ENCODE measurements at places on chromosomes 12 and 14.
A peak's percentile ranks its signal among the peaks of the same experiment; 100 is the strongest.

- DNase-seq = no peak
Observed at GRCh38 chr12:46164186-46164761, 104.6 kb downstream of the SLC38A1 start.

DNA sequence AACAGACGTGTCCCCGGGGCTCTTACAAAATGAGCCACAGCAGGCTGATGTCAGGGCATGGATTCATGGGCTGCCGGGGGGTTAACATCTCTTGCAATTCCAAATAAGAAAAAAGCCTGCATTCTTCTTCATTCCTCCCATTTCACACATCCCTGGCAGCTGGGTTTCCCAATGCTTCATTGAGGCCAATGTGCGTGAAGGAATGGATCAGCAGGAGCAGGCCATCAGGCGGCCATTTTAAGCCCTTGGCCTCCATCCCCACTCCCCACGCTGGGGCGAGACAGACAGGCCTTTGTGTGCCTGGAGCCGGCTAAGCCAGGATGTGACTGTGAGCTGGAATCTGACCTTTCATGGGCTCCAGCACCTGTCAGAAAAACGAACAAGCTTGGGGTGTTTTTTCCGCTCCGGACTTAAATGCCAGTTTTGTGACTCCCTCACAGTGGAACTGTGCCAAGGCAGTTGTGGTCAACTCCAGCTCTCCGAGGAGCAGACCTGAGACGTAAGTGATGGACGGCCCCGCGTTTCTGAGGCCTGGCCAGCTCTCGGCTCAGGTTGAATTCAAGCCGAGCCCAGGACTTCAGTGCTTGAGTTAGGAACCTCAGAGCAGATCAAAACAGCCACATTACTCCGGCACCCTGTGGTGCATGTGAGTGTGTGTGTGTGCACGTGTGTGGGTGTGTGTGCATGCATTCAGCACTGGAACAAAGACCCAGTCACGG lies 133.1 kb downstream of the TMEM30B start:
- DNase-seq = no peak

- DNase-seq = peak; percentile 30
Observed at GRCh38 chr12:2259369-2259768, 206.6 kb downstream of the CACNA1C start.

- peak; percentile 23 for DNase-seq
Observed at GRCh38 chr12:105369014-105369413, 38.5 kb downstream of the C12orf75 start.

DNA sequence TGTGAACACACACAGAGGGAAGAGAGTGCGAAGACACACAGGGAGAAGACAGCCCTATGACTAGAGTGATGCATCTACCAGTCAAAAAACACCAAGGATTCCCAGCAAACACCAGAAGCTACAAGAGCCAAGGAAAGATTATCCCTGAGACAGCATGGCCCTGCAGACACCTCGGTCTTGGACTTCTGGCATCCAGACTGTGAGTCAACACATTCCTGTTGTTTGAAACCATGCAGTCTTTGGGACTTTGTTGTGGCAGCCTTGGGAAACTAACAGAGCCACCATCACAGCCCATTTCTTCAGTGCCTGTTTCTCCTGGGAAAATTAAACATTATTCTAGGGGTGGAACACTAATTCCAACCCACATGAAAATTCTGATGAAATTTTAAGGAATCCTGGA lies 220.6 kb downstream of the GXYLT1 start:
- DNase-seq = no peak

DNA sequence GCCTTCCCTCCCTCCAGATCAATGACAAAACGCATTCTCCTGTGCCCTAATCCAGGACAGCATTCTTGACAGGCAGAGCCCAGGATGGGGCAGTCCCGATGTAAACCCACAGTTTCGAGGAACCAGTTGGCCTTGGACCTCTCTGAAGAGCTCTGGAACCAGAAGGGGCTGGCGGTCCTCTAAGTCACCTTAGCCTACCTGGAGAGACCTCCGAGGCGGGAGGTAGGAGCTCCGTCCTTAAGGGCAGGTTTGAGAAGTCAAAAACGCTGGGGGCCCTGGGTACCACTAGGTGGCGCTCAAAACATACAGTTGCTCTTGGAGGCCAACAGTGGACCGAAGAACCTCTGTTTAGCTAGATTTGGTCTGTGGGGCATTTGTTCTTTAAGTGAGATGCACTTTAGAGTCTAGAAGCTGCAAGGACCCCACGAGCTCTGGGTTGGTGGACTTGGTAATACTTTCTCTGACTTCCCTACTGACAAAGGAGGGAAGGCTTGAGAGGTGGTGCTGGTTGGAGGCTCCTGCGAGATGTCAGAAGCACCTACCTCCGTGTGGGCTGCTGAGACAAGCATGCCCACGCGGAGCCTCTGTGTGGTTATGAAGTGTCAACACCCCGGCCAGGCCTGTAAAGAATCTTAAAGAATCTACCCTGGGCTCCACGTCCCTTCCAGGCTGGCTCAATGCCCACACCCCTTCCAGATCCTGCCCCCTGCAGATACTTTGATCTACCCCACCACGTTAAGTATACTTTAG lies 74.8 kb upstream of the CHST11 start:
- peak; percentile 82 for DNase-seq

DNA sequence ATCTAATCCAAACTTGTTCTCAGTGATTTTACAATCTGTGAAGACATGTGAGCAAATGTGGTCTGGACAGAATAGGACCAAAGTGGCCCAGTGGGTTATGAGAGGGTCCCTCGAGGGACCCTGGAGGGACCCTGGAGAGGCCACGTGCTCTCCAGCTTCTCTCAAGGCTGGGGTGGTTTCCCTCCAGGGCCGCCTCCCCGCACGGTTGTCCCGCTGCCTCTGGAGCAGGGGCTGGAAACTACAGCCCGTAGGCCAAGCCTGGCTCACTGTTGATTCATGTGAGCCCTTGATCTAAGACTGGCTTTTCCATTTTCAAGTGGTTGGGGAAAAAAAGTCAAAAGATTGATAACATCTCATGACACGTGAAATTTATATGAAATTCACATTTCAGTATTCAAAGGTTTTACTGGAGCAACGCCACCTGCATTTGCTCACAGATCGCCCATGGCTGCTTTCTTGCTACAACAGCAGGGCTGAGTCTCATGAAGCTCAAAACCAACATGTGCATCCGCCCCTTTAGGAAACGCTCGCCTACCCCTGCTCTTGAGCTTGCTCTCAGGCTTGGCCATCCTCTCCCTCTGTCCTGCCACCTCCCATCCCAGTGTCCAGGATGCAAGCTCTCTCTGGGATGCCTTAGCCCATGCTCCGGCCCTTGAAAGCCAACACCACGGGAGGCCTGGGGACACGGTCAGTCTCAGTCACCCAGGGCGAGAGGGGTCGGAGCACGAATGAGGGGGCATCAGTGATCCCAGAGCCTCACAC lies 12.1 kb upstream of the LRTM2 start:
- DNase-seq = no peak

DNA sequence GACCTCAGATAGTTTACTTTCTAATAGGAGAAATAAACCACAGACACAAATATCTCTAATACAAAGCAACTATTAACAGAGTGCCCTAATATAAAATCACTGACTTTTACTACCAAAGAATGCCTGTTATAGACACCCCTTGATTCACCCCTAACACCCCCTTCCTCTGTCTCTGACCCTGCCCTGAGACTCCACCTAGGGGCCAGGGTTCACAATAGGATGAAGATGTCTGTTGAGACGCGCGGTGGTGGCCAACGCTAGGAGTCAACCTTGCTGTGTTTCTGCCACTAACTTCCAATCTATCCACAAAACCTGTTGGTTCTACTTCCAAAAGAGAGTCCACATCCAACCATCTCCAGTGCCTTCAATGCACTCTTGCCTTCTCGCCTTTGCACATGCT lies 10.9 kb upstream of the TC2N start:
- no peak for DNase-seq

Measured in common myeloid progenitor, CD34-positive (primary cell).